ENCODE measurements at places on chromosomes 11 and 22.

DNA sequence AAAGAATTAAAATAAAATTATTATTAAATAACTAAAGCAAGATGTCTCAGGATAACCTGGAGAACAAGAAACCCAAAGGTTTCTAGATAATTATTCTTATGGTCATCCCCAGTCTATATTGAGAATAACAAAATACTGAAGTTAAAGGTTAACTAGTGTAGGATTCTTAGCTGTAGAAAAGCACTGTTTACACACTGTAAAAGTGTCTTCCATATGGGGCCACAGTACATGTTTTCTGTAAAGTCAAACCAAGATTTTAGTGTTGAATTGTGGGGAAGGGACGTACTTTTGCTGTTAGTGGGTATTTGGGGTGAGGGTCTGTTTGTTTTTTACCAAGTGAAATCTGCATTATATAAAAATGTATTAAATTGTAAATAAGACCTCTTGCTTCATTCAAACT lies 47.5 kb upstream of the SOX6 start:
- no peak for DNase-seq

DNA sequence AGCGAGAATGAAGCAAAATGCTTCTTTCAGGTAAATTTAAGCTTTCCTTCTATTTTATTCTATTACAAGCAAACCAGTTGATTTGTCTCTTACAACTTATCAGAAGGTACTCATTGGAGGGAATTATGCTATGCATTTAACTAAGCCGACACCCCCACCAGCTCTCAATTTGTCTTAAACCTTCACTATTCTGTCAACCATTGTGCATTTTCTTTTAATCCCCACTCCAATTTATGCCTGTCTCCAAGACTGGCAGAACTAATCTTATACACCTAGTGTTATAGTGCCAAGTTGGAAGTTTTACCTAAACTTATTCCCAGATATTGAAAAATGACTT lies 12.5 kb downstream of the TAF1D start:
- DNase-seq: no peak

GRCh38 chr11:12746593-12747097 lies 72.4 kb downstream of the TEAD1 start:
- no peak for DNase-seq

DNA sequence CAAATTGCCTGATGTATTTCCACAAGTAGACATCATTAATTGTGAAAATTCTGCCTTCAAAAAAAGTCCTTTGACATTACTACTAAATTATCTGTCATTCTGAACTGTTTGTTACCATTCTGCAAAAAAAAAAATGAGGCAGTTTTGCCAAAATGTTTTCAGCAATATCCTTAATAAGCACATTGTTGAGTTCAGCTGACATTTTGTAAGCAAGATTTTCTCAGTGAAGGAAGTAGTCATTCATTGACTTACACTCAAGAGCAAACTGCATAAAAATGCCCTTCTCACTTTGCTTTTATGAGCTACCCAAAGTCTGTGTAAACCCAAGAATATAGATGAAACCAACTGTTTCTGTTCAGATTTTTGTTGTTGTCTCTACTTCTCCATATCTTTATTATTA lies 125.9 kb downstream of the UVRAG start:
- no peak for DNase-seq

- no peak for DNase-seq
Observed at GRCh38 chr11:94885581-94885980, 87.8 kb downstream of the CWC15 start.

- no peak for DNase-seq
Observed at GRCh38 chr11:6695377-6695776, 12.2 kb upstream of the MRPL17 start.

GRCh38 chr11:65646288-65646957 lies 8.5 kb downstream of the SIPA1 start:
- no peak for DNase-seq

- DNase-seq: no peak
Observed at GRCh38 chr11:62472063-62472884, 53.4 kb downstream of the SCGB1A1 start.

GRCh38 chr11:43823316-43823715 lies 57.3 kb upstream of the ALKBH3 start:
- no peak for DNase-seq

GRCh38 chr11:16070573-16070972 lies 285.8 kb downstream of the SOX6 start:
- no peak for DNase-seq

DNA sequence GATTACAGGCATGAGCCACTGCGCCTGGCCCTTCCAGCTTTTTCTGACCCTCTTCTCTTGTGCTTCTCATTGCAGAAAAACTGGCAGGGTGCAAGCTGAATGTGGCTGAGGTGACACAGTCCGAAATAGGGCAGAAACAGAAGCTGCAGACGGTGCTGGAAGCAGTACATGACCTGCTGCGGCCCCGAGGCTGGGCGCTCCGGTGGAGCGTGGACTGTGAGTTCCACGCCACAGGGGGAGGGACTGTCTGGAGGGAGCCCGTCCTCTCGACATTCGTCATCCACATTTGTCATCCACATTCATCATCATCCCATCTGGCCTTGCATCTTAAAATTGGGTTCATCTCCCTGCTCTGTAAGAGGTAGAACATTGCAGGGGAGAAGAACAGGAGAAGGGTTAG lies 49.3 kb upstream of the PARVG start:
- no peak for DNase-seq

DNA sequence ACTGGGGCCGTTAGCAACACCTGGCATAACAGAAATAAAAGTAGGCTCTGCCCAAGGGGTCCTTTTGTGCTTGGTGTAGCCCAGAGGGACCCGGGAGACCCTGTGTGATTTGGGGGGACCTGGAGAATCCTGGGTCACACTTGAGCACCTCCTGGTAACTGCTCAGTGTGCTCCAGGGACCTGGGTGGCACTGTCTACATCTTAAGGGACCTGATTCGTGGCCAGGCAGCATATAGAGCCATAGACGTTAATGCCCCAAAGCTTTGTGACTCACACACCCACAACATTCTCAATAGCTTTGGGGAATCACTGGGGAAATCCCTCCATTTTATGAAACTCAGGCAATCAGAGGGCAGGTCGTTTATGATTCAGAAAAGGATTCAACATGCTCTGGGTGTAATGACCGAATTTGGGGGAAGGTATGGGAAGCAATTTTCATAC lies 3.6 kb upstream of the IGF2 start:
- no peak for DNase-seq

DNA sequence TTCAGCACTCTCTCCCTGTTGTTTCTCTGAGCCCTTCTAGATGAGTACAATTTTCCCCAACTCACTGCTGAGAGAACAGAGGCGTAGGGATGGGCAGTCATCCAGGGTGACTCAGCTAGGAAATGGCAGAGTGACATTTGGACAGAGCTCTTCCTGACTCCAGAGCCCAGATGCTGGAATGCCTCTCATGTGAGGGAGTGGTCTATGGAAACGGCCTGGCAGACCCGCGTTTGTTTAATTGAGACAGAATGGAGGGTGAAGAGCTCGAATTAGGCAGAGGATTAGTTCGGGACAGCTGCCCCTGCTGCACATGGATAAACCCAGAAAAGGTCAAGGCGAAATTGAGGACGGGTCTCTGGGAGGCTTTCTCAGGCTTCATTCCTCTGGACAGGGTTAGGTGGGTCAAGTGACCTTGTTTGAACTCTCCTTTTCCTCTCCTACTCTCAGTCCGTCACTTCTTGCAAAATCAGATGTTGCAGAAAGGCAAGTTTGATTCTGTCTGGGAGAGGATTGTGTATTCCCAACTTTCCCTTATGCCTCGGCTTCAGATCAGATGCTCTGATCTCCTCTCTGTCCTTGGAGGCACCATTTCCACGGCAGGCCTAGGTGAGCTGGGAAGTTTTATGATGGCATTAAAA lies 7.6 kb upstream of the LMO2 start:
- no peak for DNase-seq

- no peak for DNase-seq
Observed at GRCh38 chr11:87092159-87092558, 54.4 kb downstream of the TMEM135 start.

- DNase-seq: no peak
Observed at GRCh38 chr11:59285716-59286260, 72.9 kb upstream of the OR5AN1 start.

DNA sequence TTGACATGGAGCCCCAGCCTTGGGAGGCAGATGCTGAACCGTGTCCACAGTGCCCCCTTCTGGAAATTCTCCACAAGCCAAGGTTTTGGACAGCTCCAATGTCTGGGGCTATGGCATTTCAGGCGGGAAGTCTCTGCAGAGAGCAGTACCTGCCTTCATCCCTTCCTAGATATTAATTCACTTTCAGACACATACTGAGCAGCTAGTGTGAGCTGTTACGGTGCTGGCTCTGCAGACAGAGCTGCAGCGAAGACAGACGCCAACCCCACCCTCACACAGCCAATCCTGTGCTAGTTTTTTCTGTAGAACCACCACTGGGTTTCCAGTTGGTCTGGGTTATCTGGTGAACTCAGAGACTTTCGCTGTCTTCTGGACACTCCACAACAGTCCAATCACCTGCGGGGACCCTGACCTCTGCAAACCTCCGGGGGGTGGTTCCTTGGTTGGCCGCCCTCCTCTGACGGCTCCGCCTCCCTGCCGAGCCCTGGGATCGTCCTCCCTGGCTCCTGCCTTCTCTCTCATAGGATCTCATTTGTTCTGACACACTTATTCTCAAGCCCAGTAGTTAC lies 9.1 kb downstream of the LMF2 start:
- DNase-seq: peak; percentile 23

DNA sequence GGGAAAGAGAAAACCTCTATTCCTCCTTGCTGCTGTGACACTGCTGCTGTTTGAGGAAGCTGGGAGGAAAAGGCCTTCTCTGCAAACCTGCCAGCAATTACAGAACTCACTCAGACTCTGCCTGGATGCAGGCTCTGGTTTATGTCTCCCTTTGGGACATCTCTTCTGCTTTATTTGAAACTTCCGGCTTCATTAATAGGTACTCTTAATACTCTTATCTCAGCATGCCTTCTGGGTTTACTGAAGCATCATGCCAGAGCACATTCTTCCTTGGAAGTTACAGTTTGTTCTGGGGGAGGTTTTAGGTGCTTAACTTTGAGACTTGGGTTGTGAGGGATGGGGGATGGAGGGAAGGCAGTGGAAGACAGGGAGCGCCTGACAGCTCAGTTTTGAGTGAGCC lies 79.9 kb downstream of the NAV2 start:
- no peak for DNase-seq

- no peak for DNase-seq
Observed at GRCh38 chr11:66922551-66922950, 35.6 kb downstream of the PC start.

DNA sequence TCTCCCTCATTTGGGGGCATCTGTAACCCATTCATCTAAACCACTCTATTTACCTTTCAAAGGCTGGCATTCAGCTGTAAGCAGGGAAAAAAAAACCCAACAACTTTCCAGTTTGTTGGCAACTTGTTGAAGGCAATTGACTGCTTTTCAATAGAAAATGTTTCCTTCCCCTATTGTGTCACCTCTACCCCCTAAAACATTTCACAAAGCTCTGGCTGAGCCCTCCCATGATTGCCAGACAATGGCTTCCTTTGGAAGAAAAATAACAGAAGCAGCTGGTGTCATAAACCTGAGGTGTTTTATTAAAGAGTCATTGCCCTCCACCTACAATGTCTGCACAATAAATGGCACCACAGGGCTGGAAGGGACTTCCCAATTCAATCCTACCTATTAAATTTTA lies 22.1 kb upstream of the PSMA1 start:
- no peak for DNase-seq

DNA sequence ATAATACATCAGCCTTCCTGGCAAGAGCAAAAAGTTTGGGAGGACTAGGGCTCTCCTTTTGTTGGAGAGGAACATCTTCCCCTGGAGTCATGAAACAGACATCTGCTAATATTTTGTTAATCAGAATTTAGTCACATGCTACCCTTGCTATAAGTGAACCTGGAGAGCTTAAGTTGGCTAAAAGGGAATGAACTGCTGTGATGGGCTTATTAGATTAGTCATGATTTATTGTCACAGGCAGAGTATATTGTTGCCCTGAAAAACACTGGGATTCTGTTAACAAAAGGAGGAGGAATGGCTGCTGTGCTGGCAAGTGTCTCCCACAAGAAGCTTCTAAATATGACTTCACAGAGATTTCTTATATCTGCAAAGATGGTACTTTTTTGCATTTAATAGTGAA lies 16.0 kb downstream of the TCP11L1 start:
- no peak for DNase-seq

DNA sequence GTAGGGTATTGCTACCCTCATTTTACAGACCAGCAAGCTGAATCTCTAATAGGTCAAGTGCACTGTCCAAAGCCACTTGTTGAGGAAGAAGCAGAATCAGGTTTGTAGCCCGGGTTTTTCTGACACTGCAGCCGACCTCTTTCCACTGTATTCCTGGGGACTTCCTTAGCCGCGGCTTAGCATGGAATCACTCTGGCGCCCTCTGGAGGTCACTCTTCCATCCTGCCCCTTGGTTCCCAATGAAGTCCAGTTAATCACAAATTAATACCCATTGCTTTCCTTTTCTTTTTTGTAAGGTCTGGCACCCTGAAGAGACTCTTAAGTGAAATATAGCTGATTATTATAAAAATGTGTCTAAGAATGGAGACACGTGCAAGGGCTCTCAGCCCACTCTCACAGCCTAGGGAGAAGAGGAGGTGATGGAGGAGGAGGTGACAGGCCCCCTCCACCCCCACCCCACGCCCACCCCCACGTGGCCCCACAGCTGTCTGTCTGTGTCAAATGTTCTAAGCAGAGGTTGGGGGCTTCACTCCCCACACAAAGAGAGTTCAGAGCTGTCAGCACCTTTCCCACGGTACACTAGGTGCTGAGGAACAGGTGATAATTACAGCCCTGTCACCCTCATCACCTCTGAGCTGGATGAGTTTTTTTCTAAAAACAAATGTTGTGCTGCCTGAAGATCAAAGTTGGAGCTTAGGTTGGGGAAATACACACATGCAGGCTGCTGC lies 57.7 kb upstream of the DRD2 start:
- peak; percentile 11 for DNase-seq

- no peak for DNase-seq
Observed at GRCh38 chr22:31302006-31302405, 9.7 kb upstream of the PIK3IP1 start.

- no peak for DNase-seq
Observed at GRCh38 chr11:33018840-33019239, 3.2 kb downstream of the DEPDC7 start.

Data from KG1 (cell line).